ENCODE measurements at places on chromosomes 7 and 10.
A peak's percentile ranks its signal among the peaks of the same experiment; 100 is the strongest.

GRCh38 chr7:137873524-137873923 is 26.8 kb upstream of the DGKI start:
- DNase-seq = peak; percentile 55

GRCh38 chr10:132937861-132938260 is 4.5 kb downstream of the CFAP46 start:
- DNase-seq = no peak

- DNase-seq = no peak
These were observed 108.7 kb upstream of the PPP2R2D start for GRCh38 chr10:131792011-131792651.

DNA sequence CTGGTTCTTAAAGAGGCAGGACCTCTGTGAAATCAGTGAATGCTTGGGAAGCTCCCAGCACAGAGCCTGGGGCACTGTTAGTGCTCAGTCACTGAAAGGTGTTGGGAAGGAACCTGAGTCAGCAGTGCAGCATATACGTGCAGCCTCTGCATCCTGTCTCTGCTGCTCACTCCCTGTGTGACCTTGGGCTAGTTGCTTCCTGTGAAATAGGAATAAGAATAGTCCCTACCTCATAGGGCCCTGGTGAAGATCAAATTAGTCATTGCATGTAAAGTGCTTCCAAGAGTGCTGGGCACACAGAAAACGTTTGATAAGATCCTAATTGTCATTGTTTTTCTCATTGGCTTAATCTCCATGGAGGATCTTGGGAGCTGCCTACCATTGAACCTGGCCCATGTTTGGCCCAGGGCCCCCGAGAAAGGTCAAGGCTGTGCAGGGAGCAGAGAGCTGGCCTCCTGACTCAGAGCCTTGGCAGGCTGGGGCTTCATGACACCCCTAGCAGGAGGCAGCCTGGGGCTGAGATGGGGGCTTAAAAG is 73.3 kb upstream of the COL13A1 start:
- DNase-seq = no peak

DNA sequence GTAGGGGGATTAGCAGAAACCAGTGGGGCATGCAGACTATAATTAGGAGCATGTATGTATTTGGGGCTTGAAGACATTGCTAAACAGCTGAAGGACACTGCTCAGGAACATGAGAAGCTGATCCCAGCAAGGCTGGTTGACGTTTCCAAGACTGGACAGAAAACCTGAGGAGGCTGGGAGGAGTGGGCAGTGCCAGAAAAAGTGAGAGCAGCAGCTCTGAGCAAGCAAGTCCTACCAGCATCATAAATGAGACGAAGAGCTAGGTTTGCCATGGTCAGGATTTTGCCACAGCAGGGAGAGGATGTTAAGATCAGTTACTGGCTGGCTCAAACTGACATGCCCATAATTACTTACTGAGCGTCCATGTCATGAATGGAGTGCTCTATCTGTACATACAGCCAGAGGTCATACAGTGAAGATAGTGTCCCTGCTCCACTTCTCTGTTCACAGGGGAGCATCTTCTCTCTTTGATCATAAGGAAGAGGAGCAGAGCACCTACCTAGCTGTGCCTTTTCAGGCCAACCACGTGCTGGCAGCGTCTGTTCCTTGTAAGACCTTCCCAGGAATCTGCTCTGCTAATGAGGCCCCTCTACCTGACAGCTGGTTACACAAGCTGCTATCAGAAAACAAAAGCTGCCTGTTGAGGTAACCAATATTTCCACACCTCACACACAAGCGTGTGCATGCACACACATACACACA is 44.7 kb downstream of the PDE1C start:
- DNase-seq = no peak

- no peak for DNase-seq
These were observed 351.8 kb upstream of the FZD8 start for GRCh38 chr10:35993591-35994515.

GRCh38 chr7:8126601-8127167 is 135.3 kb downstream of the ICA1 start:
- DNase-seq = no peak

DNA sequence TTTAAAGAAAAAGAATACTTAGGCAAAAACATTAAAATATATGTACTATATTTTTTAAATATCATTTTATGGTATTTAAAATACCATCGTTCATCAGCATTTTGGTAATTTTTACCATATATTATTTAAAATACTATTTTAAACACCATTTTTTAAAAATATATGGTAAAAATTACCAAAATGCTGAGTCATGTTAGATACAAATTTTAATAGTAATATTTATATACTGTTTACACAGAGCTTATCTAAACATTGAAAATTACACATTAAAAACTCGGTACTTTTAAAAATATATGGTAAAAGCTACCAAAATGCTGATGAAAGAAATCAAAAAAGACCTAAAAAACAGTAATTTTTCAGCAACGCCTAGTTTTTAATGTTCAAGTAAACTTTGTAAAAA is 105.6 kb downstream of the TPK1 start:
- no peak for DNase-seq

GRCh38 chr10:95457319-95457886 is 103.8 kb downstream of the SORBS1 start:
- no peak for DNase-seq

DNA sequence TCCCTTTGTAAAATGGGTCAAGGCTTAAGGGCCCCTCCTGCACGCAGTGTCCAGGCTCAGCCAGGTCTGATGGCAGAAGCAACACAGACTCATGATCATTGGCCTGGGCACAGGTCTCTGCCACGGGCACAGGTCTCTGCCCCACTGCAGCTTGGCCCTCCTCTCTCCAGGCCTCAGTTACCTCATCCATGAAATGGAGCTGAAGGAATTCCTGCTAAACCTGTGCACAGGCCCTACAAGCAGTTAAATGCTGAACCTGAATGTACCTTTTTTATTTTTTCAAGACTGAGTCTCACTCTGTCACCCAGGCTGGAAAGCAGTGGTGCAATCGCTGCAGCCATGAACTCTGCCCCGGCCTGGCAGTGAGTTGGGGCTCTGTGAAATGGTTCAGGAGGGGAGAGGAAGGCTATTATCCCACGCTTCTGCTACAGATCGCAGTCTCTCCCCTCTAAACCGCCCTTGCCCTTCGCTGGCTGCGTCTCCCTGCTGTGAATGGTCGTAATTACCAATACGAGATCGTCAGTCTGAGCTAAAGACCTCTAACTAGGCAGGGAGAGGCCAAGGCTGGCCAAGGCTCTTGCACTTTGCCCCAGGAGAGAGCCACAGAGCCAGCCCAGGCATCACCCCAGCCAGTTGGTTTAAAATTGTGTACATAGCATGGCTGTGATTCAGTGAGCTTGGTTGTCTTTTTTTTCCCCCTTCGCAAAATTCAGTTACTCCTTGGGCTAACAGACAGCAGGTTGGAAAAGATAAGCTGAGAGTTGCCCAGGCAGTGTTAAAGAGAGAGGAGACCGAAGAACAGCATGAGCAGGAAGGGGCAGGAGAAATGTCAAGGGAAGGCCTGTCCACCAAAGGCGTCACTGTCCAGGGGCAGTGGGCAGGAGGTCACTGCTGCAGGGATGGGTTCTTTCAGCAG is 93.0 kb upstream of the KCTD7 start:
- DNase-seq = no peak

DNA sequence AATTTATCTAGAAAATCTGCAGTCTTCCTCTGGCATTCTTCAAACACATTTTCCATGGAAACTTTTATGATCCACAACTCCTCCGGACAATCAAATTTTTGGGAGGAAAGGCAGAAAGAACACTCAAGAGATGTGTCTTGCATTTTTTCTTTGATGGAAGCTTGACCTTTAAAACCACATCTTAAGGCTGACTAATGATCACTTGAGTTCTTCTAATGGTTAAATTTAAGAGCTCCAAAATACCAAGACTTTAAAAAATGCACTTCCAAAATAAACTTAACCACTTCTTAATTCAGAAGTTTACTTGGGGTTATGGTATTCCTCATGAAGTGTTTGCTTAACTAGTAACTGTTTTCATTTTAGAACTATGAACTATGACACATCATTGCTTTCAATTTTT is 43.3 kb downstream of the ETV1 start:
- DNase-seq = no peak

DNA sequence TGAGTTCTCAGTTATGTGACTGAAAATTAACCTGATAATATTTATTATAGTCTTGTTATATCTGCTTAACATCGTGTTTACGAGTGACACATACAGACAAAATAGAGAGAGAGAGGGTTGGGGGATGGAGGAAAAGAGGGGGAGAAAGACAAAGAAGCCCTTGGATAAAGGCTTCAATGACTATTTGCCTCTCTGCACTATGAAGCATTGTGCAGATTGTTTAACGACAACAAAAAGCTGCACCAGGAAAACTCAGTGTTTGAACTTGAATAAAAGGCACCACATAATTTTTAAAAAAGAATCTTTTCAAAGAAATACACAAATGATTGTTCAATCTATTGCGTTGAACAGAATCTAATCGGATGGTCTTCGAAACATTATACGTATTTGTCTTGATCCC is 27.8 kb downstream of the MAGI2 start:
- no peak for DNase-seq

DNA sequence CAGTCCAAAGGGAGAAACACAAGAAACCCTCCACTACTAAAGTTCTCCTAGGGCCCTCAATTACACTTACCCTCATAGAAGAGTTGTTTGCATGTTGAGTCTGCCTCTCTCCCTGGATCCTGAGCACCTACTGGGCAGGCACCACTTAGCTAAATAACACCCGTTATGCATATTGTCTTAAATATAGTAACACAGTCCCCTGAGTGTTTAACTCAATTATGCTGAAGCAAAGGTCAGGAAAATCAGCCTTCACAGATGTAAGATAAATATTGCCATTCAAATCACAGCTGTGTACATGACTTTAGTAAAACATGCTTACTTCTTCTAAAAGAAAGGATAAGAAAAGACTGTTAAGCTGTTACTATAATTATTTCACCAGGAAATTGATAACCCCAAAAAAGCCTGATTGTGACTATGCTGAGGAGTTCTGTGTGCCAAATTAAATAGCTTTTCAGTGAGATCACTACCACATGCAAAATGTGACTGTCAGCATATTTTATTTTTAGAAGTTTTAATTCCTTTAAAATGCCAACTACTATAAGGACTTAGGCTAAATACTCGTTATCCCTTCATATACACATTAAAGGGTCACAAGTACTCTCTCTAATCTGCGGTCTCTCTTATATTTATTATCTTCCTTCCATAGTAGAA is 733.9 kb upstream of the PHF14 start:
- no peak for DNase-seq

- no peak for DNase-seq
These were observed 245.3 kb upstream of the CELF2 start for GRCh38 chr10:10772411-10772810.

- DNase-seq = no peak
These were observed 47.3 kb upstream of the ZMIZ1 start for GRCh38 chr10:79021331-79021907.

DNA sequence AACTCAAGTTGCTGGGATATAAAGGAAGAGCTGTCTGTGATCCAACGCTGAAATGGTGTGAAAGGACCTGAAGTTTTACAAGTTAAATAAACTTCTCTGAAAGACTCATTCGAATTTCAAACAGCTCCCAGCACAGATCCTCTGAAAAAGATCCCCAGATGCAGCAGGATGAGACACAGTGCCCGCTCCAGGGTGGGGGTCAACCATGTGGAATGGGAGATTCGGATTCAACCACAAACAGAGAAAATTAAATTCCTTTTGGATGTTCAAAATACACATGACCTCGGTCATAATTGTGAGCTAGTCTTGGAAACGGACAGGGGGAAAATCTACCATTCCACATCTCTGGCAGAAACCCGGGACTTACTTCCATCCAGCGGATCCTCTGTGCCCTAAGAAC is 119.6 kb downstream of the PRKAG2 start:
- no peak for DNase-seq
